Bronchial smooth muscle cell (primary cell): ENCODE measurements at places on chromosomes 3 and 15. TPM values are rescaled to one million over a fixed set of nuclear protein-coding genes. Genes with fewer than 3 reads are reported as not detected.

The MEX3B gene
- total RNA-seq = 6.0 and 6.2 TPM in 2 replicates

The CFAP44 gene
- total RNA-seq = 3.2 and 4.4 TPM in 2 replicates

The RPP25 gene
- 0.34 and 1.4 TPM in 2 replicates for total RNA-seq

The PPP4R2 gene
- 44.6 and 46.8 TPM in 2 replicates for total RNA-seq

The ACTL6A gene
- total RNA-seq = 33.6 and 46.4 TPM in 2 replicates

The SPG11 gene
- total RNA-seq = 73.0 and 92.3 TPM in 2 replicates

The TM4SF18 gene
- under 0.01 TPM in 1 of 2 replicates, not detected in the other for total RNA-seq

The RASGRP1 gene
- not detected in 2 replicates for total RNA-seq

The NUP210 gene
- total RNA-seq = 0.09 TPM in 1 of 2 replicates, not detected in the other

The TUSC7 gene
- under 0.01 TPM in 1 of 2 replicates, not detected in the other for total RNA-seq

The SPATA12 gene
- under 0.01 TPM in 1 of 2 replicates, not detected in the other for total RNA-seq
